NCI-H526 treated with DMSO at 0.1 percent for 48 hours (cell line): ENCODE measurements at places on chromosomes 5 and 9.

- DNase-seq, result no peak
Observed at GRCh38 chr5:115194676-115195075, 25.0 kb upstream of the TRIM36 start.

- DNase-seq, result no peak
Observed at GRCh38 chr9:91340395-91340967, 21.2 kb downstream of the AUH start.

DNA sequence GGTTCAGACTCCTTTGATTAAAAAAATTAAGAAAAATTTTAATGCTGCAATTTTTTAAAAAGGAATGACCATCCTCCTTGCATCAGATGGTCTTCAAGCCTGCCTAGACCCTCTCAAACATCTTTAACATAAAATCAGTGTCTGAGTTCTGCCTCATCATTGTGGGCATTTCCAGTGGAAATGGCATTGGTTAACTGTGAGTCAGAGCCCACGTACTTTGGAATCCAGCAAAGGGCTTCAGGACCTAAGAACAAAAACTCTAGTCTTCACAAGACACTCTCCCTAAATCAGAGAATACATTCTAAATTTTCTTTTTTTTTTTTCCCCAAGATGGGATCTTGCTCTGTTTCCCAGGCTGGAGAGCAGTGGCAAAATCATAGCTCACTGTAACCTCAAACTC lies 9.4 kb upstream of the C5orf15 start:
- DNase-seq, result no peak

- DNase-seq, result peak; percentile 51
Observed at GRCh38 chr5:132190161-132190817, 37.4 kb downstream of the P4HA2 start.

DNA sequence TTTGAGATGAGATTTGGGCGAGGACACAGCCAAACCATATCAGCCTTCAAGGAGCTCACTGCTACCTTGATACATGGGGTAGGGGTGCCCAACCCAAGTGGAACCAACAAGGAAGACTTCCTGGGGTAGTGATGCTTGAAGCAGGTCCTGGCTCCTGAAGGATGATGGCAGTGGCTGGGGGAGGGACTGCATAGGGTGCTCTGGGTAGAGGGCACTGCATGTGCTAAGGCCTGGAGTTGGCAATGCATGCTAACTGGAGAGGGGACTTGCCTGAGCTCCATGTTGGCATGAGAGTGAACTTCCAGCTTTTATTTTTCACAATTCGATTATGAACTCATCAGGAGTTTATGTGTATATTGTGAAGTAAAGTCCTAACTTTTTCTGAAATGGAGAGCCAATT lies 58.6 kb upstream of the FRRS1L start:
- no peak for DNase-seq

DNA sequence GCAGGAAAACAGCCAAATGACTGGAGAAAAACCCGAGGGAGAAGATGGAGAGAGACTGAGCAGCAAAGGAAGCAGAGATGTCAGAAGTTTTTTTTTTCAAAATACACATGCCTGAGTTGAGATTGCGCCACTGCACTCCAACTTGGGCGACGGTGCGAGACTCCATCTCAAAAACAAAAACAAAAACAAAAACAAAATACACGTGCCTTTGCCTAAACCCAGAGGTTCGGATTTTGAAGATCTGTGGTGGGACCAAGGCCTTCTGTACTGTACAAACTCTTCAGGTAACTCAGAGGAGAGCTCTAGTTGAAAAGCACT lies 38.8 kb upstream of the FBXW11 start:
- DNase-seq, result no peak

GRCh38 chr5:146906803-146907202 lies 28.2 kb upstream of the PPP2R2B start:
- no peak for DNase-seq

- DNase-seq, result no peak
Observed at GRCh38 chr9:16316456-16316855, 554.0 kb downstream of the BNC2 start.

- no peak for DNase-seq
Observed at GRCh38 chr9:100131875-100132430, 32.9 kb downstream of the INVS start.

GRCh38 chr5:95615164-95615467 lies 4.8 kb upstream of the GPR150 start:
- DNase-seq, result no peak

DNA sequence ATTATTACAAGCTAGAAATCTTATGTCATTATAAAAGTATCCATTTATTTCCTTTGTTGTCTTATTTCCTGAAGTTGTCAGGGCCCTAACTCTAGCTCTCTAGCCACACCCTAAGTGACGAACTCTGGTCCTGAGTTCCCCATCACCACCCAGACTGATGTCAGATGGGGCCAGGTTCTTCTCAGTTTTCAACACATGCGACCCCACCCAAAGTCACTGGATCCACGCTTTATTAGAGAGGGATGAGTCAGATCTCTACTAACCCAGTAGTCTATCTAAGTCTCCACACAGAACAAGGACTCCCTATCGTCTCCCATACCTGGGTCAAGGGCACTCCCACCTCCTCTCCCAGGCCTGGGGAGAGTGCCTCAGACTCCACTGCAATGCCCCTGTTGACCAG lies 6.8 kb upstream of the FEM1C start:
- no peak for DNase-seq

DNA sequence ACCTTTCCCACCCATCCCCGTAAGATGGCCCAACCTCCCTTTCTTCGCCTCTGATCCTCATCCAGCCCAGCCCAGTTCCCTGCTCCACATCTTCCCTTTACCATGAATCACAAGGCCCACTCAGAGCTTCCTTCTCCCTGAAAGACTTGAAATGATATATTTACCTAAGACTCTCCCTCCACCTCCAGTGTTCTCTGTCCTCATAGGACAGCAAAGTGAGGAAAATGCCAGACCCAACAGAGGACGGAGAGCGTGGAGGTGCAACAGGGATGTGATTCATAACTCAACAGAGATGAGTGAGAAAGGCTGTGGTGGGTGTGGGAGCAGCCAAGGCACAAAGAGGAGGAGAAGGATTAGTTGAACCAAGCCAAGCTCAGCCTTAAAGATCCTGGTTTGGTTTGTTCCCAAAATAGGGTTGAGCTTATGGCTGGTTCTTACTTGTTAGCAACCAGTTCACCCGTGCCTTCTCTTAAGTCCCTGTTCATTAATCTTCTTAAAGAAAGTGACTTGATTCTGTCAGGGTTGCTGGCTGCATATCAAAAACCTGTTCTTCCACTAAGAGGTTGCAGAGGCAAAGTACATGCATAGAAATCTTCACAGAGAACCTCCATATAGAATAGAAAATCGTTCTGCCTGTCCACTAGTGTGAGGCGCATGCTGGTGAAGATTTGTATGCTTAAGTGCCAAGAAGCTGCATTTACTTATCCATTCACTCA lies 183.2 kb downstream of the ACTL7B start:
- no peak for DNase-seq

- DNase-seq, result no peak
Observed at GRCh38 chr9:101064206-101064605, 35.7 kb downstream of the PLPPR1 start.

DNA sequence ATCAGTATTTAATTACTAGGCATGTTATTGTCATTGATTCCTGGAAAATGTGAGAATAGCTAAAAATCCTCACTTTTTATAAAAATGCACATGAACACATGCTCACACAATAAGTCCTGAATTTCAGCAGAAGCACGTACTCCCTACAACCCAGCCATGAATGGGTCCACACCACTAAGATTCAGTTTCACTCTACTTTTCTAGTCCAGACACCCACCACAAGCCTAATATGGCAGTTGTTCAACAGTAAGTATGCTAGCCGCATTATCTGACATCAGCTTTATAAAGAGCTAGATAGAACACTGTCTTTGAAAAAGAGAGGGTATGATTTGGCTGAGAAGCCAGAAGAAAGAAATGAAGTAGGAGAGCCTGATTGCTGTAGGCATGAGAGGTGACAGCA lies 639.3 kb downstream of the BRINP1 start:
- no peak for DNase-seq

DNA sequence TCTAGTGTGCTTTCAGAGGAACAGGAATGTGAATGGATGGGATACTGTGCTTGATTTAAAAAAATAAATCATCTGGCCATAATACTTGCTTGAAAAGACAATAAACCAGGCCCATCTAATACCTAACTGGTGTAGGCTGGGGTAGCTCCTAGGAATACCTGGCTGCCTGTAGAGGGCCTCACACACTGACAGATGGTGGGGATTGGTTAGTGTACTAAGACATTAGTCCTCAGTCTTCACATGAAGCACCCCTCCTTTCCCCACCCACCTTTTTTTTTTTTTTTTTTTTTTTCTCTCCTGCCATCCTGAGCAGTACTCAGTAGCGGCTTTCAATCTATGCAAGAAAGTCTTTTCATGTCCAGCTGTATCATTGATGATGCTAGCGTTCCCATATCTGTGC lies 130.5 kb downstream of the ADGRV1 start:
- no peak for DNase-seq

DNA sequence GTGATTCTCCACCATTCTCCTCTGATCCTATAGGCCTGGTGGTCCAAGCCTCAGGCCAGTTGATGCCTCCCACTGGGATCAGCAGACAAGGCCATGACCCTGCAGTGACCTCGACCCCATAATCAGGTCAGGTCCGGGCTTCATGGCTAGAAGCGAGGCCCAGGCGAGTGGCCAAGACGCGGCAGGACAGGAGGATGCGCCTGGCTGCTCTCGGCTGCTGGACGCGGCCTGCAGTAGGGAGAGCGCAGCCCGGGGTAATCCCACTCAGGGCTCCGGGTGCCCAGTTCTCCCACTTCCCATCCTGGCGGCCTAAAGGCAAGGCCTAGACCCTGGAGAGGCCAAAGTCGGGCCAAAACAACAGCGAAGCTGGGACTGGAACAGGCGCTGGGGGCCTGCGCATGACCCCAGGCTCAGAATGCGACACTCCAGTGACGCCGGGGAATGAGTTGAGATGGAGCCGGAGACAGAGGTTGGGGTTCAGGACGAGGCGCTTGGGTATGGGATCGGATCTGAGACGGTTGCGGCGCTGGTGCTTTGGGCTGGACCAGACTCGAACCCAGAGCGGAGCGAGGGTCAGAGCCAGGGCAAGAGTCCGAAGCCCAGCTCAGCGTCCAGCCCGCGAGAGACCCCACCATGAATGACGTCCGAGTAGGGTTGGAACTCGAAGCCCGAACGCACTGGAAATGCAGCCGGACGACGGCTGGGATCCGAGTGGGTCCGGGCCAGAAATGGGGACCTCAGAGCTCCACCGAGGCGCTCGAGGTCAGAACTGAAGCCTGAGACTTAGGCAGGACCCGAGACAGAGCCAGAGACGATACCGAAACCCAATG lies 3.2 kb downstream of the LHX6 start:
- no peak for DNase-seq

GRCh38 chr5:62287237-62287636 lies 18.8 kb upstream of the KIF2A start:
- no peak for DNase-seq

DNA sequence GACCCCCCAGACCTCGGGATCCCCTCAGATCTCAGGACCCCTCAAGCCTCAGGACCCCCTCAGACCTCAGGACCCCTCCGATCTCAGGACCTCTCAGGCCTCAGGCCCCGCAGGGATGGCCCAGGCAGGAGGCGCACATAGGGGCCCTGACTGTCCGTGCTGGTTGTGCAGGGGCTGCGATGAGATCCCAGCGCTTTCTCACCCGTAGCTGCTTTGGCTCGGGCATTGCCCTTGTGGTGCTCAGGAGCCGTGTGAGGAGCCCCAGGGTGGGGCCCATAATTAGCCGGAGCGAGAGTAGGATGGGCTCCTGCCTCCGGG lies 680 bp upstream of the LPCAT1 start:
- no peak for DNase-seq

DNA sequence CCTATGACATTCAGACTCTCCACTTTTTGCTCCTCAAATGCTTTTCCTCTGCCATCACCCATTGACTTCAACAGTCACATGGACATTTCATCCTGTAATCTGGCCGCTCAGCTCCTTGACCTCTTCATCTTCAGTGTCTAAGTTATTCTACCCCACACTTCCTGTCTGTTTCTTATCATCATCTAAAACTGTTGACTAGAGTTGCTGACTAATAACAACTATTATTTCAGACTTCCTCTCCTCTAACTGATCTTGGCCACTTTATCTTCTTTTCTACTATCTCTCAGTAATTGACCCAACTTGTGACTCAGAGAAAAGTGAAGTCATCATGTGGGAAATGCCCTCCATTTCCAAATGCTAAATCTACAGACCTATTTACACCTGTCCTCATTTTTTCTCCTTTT lies 254.7 kb upstream of the TRPC7 start:
- no peak for DNase-seq

DNA sequence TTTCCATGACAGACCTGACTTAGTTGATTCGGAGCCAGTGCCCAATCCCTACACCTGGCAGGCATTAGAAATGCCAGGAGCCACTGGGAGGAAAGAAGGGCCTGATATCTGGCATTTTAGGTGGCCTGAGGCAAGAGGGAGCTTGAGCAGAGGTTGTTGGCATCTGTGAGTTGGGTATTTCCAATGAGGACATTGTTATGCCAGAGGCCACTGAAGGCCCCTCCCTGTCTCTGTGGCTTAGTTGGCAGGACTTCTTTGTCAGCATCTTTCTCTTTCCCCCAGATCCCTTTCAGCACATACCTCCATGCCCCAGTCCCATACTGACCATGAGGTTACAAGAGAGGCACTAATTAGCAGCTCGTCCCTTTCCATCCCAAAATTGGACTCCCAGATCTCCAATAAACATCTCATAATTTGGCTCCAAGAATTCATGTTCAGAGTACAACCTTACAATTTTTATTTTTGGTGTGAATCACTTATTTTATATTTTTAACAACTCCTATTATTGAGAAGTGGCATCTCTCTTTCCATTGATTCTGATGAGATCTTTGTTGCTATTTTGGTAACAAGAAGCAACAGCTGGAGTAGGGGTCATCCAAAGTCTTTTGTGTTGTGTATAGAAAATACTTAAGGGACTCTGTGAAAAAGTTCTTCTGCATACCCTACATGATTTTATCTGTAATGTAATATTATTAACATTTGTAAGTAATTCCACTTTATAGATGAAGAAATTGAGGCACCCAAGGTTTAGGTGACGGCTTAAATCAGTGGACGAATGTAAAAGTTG lies 68.6 kb upstream of the MAP3K1 start:
- no peak for DNase-seq

- no peak for DNase-seq
Observed at GRCh38 chr9:77028478-77028877, 9.0 kb downstream of the FOXB2 start.

DNA sequence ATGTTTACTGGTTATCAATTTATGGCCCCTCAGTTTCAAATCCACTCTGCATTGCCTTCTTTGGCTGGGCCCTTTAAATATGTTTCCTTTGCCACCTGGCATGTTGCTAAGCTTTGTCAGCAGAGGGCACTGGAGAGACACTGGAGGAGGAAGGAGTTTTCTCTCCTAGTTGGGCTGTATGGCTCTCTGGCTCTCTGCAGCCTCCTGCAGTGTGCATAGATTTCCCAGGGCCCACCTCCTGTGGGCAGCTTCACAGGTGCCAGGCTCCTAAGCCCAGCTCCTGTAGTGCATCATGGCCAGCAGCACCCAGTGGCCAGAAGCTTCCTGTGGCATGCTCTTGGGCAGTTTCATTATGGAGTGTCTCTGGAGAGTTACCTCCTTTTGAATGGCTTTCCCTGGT lies 23.3 kb downstream of the CAVIN4 start:
- peak; percentile 54 for DNase-seq
